Activated CD8-positive, alpha-beta memory T cell treated with anti-CD3 and anti-CD28 coated beads for 48 hours (primary cell): ENCODE measurements at places on chromosomes 2 and 18.

DNA sequence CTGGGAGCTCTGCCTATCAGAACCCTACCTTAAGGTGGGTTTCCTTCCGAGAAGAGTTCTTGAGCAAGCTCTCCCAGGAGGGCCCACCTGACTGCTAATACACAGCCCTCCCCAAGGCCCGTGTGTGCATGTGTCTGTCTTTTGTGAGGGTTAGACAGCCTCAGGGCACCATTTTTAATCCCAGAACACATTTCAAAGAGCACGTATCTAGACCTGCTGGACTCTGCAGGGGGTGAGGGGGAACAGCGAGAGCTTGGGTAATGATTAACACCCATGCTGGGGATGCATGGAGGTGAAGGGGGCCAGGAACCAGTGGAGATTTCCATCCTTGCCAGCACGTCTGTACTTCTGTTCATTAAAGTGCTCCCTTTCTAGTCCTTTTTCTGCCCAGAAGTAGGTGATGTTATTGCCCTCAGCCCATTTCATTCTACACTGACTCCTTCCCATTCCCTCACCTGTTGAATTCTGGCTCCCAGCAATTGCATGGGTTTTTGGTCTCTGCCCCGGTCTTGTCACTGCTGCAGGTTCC is 6.5 kb downstream of the TMEM37 start:
- no peak for DNase-seq

DNA sequence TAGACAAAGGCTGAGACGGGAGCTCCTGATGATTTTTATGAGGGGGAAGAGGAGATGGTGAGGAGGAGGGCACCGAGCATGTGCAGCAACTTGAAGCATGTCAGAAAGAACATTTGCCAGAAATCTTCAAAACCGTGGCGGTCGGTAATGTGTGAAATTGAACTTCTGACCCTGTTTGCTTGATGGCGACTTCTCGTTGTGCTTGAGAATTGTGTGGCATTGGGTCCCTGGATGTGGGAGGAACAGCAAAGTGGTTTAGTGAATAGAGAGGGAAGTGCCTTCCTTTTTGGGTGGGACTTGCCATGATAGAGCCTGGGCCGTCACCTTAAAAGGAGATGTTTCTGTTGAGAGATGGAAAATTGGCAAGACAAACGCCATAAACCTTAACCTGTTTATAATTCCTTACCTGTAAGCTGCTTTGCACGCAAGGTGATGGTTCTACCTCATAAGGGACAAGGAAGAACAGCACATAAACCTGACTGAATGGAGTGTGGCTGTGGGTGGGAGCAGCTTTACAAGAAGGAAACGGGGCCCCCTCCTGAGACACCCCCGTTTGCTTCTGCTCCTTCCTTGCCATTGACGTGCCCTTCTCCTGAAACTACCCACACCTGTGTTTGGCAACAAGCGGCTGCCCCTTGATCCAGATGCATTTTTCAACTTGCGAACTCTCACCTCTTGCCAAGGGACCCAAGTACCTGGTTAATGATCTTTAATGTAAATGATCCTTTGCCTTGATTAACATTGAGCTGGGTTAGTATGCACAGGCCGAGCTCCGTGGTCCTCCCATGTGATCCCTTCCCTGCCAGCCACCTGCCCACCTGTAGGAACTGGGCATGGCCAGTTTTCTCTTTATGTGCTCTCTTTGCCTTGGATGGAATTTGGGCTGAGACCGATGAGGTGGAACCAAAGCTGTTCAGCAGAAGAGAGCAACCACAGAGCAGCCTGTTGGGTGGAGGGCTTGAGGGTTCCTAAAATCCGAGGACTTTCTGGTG is 153.2 kb downstream of the NEDD4L start:
- no peak for DNase-seq

- no peak for DNase-seq
Observed at GRCh38 chr2:106997204-106997603, 111.2 kb upstream of the ST6GAL2 start.

GRCh38 chr2:203835892-203836800 is 31.4 kb upstream of the CTLA4 start:
- no peak for DNase-seq

DNA sequence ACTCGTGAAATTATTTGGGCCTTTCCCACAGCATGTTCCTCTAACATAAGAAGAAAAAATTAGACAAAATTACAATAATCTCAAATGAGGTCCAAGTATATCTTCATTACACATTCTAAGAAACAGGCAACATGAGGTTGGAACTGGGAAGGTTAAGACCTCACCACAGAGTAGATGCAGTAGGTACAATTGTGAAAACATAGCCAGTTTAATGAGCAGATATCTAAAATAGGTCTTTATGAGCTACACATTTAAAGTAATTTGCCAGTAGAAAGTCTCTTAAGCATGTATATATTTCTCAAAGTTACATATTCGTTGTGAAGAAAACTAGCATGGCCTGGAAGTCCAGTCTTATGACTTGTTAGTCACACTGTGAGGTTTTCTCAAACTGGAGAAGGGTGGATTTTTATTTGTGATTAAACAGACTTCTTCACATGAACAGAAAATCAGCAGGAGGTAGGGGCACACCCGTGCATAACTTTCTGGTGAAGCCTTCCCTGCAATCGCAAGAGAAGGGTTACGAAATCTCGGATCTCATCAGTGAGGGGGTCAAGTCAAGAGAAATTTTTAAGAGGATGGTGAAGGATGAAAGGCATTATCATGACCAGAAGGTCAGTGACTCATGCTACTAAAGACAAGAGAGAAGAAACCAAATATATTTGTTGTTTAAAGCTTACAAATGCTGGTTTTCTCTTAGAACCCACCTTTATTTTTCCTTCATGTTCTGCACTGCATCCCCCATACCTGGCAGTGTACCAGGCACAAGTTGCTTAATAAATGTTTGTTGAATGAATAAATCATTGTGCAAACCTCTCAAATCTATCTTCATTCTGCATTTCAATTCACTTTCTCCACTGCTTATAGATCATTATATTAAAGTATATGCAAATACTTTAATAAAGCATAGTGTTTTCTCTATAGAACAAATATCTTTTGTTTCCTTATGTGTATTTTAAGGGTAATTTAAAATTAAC is 5.1 kb upstream of the RAB27B start:
- no peak for DNase-seq

- DNase-seq, result no peak
Observed at GRCh38 chr2:119029297-119029696, 87.3 kb downstream of the MARCO start.

DNA sequence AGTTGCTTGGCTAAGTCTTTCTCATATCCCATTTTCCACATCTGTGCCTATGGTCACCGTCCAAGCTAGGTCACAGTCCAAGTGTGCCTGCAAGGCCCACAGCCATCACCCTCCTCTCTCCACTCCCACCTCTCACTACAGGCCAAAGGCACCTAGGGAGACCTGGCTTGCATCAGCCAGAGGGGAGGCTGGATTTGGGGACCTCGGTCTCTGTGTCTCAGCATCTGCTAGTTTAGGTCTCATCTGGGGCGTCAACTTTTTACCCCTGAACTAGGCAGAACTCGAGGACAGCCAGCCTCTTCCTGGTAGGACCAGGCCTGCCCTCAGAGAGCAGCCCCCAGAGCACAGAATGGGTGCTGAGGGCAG is 217.1 kb downstream of the DYSF start:
- DNase-seq, result no peak

DNA sequence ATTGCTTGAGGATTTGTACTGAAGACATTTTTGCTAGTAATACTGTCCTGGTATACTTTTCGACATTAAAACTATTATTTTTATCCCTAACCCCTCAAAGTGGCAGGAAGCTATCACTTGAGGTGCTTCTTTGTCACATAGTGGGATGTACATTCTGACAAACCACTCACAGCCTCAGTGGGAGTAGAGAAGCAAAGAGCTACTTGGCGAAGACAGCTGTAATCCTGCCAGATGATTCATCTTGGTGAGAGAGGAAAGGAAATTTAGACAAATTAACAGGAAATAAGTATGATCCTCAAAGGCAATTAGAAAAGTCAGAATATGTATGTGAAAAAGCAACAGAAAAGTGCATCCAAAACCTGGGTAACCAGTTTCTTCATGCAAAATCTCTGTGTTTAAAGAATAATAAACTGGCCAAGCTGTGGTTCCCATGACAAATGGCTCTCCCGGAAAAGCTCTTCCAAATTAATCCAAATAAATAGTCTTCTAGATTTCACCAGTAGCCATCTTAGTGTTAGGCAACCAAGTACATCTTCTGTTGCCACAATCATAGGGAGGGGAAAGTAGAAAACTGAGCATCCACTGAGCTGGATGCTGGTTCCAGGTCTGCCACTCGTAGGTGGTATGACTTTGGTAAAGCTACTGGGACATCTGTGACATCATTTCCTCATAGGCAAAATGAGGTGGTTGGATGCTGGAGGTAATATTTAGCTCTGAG is 308.0 kb upstream of the LYPD1 start:
- no peak for DNase-seq

- DNase-seq, result no peak
Observed at GRCh38 chr2:1024981-1025380, 74.3 kb downstream of the SNTG2 start.

GRCh38 chr2:65033178-65033577 is 23.0 kb upstream of the CEP68 start:
- DNase-seq, result no peak

- DNase-seq, result no peak
Observed at GRCh38 chr2:121356058-121356640, 71.1 kb upstream of the TFCP2L1 start.

GRCh38 chr2:150211164-150211631 is 276.3 kb downstream of the RND3 start:
- DNase-seq, result no peak

GRCh38 chr2:120625865-120626560 is 109.7 kb upstream of the GLI2 start:
- no peak for DNase-seq
